ENCODE measurements at places on chromosomes 6 and 20.
A peak's percentile ranks its signal among the peaks of the same experiment; 100 is the strongest.

GRCh38 chr6:138582573-138582972, 83.3 kb upstream of the NHSL1 start:
- DNase-seq: no peak

GRCh38 chr6:31723245-31723979, at the start of gene MPIG6B:
MPIG6B (plus strand) TSS chr6:31723373; CDS start chr6:31723384, 11 bp downstream.
- no peak for DNase-seq

DNA sequence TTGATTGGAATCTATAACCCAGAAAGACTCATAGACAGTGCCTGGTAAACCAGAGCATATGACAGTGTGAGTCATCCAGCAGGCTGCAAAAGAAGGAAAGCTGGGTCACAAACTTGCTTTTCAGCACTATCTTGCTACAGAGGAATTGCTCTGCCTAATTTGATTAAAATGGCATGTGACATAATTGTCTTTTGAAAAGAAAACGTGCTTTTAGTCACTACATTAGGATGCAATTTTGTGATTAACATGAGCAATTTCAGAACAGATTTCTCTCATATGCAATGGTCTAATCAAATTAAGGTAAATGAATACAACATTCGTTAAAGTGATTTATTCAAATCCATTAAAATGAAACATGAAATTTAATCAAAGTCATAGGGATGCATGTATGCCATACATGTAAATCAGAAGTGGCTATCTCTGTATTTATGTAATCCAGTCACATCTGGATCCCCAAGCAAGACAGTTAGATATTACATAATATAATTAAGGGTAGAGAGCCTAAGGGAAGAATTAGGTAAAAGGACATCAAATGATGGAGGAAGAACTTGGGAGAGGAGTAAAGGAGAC, 400.0 kb upstream of the HTR1E start:
- no peak for DNase-seq

- DNase-seq: no peak
These were observed 550.3 kb upstream of the JARID2 start for GRCh38 chr6:14695579-14695978.

DNA sequence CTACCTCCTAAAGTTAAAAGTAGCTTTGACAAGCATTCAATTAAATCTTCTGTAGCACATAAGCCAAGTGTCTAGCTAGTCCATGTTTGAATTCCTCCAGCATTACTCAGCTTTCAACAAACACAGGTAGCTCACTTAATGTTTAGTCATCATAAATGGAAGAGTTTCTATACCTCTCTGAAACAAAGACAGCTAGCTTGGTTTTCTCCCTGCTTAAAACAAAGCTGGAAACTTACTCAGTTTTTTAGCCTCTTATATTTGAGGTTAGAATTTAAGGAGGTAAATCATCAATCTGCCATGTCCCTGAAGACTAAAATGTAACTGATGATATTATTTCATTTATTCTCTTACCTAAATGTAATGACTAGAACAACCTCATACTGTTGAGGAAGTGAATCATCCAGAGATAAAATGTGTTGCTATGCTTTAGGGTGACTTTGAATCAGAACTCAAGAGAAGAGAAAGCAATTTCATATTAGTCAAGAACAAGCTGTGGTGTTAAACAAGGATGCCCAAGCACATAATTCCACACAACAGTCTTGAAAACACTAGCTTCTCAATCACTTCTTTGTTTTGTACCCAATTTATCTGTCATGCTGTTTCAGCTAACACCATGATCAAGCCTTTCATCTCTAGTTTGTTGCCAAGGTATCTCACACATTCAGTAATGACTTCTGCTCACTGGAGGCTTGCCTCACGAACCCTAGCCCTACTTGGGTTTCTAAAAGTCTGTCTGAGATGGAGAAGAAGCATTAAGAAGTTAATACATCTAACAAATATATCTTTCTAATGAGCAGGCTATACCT, 251.9 kb downstream of the EPM2A start:
- DNase-seq: no peak

DNA sequence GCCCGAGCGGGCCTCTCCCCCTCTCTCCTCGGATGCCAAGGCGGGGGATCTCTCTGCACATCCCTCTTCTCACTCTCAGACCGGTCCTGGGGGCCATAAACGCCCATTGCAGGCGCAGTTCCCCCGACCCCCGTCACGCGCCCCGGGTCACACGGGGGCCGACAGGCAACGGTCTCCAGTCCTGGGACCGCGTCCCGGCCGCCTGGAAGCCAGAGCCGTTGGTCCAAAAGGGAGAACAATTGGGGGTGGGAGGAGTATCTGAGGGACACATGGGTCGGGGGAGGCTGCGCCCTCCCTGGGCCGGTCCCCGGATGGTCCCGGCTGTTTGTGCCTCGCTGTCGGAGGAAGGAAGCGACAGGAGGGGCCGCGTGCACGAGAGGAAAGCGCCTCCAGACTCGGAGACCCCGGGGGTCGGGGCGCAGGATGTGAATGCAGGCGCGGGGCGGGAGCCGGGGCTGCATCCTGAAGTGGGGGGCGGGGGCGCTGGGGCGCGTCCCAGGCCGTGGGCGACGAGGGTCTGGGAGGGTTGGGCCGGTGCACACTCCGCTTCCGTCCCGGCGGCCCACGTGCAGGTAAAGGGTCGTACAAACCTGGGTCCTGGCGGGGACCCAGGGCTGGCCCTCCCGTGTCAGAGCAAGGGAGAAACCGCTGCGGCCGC, 903 bp downstream of the SLC4A11 start:
- peak; percentile 13 for DNase-seq

DNA sequence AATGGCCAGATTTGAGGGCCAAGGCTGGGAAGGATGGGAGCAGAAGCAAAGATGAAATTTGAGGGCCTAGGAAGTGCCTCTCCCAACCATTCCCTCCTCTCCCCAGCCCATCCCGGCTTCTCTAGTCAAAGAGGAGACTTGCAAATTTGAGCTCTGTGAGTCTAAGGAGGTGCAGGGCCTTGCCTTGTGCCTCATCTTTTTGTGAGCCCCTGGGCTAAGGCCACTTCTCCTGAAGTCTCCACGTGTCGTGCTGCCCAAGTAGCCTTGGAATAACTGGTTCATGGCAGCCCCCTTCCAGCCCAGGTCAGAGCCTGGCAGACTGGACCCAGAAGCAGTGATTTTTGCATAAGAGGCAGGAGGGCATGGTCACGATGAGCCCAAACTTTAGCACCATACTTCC, 6.7 kb downstream of the PTGIS start:
- no peak for DNase-seq

DNA sequence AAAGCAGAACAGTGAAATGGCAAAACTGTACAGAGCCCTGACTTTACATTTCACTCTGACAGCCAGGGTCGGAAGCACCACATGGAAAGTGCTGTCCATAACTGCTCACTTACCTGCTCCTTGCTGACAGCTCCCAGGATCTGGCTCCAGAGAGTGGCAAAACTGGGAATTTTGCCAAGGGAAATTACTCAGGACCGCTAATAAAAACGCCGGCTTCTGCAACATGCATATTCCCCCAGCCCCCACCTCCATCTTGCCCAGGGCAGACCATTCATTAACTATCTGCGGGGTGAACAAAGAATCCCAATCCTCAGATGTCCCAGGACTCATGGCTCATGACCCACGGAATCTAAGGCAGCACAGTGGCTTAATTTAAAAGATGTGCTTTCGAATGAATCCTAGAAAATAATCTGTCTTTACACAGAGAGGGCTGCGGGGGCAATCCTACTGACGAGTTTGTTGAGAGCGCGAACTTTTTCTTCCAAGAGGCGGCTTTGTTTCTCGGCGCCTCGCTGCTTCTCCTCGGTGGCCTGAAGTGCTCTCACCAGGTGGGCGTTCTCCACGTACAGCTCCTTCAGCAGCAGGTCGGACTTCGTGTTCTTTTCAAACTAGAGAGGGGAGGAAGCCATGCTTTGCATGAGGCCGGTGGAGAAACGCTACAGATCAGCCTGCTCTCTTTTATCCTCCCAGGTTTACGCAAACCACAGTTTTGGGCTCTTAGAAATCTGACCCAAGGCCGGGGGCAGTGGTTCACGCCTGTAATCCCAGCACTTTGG, 45.8 kb downstream of the GINS1 start:
- DNase-seq: no peak

- DNase-seq: no peak
These were observed 390.2 kb upstream of the FLRT3 start for GRCh38 chr20:14727485-14728150.

GRCh38 chr6:38984723-38985122, 63.9 kb upstream of the GLP1R start:
- DNase-seq: no peak

DNA sequence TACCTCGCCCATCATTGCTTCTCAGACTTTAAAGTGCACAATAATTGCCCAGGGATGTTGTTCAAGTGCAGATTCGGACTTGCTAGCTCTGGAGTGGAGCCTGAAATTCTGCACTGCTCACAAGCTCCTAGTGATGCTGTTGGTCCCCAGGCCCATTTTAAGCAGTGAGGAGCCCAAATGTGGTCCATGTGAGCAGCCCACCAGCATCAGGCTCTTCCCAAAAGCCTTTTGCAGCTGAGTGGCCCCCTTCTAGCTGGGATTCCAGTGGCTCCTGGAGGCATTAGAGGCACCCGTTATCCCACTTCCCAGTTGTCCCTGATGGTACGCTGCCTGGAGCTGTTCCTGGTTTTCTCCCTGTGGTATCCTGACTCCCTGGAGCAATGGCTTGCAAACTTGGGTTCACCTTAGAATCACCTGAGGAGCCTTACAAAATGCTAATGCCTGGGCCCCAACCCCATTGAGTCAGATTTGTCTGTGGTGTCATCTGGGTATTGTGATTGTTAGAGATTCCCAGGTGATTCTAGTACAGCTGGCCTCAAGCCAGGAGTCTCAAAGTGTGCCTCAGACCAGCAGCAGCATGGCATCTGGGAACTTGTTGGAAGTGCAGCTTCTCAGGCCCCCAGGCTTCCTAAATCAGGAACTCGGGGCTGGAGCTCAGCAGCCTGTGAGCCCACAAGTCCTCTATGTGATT, 186.9 kb upstream of the SLC24A3 start:
- DNase-seq: no peak

DNA sequence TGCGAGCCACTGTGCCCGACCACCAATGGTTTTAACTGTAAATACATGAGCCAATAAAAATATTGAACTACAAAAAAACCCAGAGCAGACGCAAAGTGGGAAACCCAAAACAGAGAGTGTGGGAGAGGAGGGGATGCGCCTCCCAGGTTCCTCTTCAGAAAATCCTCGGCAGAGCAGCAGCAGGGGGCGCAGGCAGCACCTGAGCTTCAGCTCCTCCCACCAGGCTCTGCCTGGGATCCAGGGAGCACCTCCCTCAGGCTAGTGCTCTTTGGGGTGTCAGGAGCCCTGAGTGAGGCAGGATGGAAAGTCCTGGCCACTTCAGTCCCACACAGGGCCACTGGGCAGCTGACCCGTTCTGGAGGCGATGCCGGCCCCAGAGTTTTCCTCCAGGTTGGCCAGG, 536.9 kb upstream of the CDH4 start:
- DNase-seq: no peak
